ENCODE measurements at places on chromosomes 11 and 22. TPM values are rescaled to one million over a fixed set of nuclear protein-coding genes. Genes with fewer than 3 reads are reported as not detected.

DNA sequence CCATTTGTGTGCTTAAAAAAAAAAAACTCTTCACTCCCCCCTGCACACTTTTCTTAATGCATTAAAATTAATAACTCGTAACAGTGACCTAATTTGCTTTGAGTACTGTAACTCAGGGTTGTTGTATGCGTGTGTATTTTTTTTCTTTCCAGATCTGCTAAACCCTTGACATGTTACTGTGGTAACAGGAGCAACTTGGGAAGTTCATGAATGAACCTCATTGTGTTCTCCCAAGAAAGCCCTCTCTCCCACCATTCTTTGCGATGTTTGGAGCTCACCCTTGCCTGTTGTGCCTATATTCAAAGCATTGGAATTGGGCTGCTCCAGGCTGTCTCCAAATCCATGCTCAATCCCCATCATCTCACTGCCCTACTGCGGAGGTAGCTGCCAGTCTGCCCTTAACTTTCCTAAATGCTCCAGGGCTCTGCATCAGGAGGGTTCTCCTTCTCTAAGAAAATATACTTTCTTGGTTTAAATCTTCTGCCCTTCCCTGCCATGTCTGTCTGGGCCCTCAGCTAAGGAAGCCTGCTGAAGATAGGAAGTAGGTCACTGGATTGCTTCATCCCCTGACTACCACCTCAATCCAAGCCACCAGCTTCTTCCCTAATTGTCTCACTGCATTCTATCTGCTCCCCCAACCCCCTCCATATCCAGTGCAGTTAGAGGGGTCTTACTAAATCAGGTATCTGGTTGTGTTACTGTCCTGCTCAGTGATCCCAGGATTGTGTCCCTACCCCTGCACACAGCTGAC, 70.3 kb downstream of the KIRREL3 start:
- DNase-seq, result peak; percentile 35

The TRIM5 gene
- total RNA-seq, result 10.7 TPM

GRCh38 chr11:1647901-1648652, 18.5 kb downstream of the KRTAP5-5 start:
- no peak for DNase-seq

The SAA4 gene
- not detected for total RNA-seq

GRCh38 chr11:68778205-68778604, 26.9 kb upstream of the TESMIN start:
- DNase-seq, result no peak

DNA sequence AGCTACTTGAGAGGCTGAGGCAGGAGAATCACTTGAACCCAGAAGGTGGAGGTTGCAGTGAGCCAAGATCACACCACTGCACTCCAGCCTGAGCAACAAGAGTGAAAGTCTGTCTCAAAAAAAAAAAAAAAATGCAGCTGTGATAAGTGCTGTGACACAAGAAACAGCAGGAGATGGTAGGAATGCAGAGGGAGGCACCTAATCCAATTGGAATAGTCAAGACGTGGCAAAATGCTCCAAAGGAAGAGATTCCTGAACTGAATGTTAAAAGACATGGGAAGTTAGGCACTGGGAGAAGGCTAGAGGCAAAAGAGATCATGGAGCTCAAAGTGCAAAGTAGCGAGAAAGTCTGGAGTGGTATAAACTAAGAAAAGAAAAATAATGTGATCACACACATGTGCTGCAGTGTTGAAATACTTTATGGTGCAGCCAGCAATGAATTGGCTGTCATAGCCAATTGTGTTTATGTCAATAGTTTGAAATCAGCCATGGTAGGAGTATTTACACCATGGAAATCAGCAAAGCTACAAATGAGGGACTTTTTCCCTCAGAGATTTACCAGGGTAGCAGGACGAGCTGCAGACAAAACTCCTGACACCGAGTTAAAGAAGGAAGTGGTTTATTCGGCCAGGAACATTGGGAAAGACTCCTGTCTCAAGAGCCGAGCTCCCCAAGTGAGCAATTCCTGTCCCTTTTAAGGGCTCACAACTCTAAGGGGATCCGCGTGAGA, 40.9 kb upstream of the LIPT2 start:
- no peak for DNase-seq

DNA sequence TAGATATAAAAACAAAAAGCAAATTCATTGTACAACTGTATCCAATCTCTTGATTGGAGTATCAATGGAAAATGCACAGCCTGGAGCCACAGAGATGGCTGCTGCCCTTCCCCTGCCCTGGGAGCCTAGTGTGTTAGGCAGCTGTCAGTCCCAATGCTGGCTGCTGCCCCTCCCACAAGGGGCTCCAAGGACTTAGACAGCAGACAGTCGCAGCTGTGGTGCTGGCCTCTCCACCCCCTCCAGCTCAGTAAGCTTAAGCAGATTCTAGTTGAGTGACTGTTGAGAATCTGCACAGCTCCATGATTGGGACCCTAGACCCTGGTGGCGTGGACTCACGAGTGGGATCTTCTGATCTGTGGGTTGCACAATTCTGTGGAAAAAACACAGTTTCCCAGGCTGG, 1511.2 kb downstream of the FAM181B start:
- no peak for DNase-seq

The GVQW3 gene
- 0.25 TPM for total RNA-seq

DNA sequence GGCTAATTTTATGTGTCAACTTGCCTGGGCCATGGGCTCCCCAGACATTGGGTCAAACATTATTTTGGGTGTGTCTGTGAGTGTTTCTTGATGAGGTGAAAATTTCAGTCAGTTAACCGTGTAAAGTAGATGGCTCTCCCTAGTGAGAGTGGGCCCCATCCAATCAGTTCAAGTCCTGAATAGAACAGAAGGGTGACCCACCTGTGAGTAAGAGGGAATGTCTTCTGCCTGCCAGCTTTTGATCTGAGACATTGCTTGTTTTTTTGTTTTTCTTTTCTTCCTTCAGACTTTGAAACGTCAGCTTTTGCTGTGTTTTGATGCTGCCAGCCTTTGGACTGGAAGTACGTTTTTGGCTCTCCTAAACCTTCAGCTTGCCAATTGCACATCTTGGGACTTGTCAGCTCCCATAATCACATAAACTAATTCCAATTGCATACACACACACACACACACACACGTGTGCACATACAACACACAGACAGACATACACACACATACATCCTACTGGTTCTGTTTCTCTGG, 300.1 kb downstream of the CNTN5 start:
- peak; percentile 25 for DNase-seq

DNA sequence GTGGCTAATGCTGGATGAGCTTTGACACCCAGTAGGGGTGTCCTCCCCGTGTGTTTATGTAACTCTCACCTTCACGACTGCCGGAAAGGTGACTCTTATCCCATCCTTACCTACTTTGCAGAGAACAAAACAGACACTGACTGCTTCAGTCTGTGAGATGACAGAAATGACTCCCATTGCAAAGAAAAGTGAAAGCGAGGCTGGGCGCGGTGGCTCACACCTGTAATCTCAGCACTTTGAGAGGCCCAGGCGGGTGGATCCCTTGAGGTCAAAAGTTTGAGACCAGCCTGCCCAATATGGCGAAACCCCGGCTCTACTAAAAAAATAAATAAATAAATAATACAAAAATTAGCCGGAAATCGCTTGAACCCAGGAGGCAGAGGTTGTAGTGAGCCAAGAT, 106.4 kb upstream of the ANO1 start:
- DNase-seq, result no peak

The CYB561A3 gene
- total RNA-seq, result 49.0 TPM

DNA sequence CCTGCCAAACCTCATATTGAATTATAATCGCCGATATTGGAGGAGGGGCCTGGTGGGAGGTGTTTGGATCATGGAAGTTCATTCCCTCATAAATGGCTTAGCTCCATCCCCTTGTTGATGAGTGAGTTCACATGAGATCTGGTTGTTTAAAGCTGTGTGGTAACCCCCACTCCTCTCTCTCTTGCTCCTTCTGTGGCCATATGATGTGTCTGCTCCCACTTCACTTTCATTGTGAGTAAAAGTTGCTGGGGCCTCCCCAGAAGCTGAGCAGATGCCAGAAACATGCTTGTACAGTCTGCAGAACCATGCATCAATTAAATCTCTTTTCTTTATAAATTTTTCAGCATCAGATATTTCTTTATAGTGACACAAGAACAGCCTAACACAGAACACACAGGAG, 929.0 kb upstream of the FAT3 start:
- no peak for DNase-seq

- no peak for DNase-seq
Measured at GRCh38 chr22:23827351-23827995, 11.3 kb downstream of the DERL3 start.

GRCh38 chr22:27543460-27543859, 258.1 kb downstream of the MN1 start:
- DNase-seq, result no peak

DNA sequence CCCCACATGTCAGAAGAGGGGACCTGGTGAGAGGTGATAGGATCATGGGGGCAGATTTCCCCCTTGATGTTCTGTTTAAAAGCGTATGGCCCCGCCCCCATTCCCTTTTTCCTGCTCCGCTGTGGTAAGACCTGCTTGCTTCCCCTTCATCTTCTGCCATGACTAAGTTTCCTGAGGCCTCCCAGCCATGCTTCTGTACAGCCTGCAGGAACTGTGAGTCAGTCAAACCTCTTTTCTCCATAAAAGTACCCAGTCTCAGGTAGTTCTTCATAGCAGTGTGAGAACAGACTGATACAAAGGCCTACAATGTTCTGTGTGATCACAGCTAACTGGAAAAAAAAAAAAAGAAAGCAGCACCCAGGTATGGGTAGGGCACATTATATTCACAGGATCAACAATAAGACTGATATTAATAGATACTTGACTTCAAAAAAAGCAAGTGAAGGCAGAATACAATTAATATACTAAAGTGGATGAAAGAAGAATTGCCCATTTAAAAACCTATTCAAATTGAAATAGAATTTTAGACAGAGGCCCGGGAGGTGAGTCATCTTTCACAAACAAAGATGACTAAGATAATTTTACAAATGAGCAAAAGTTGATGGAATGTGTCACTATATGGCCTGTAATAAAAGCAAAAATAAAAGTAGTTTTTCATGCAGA, 1.7 kb upstream of the OR52K1 start:
- DNase-seq, result peak; percentile 61

The OR52N4 gene
- not detected for total RNA-seq

GRCh38 chr22:36125434-36125833, 35.1 kb downstream of the APOL3 start:
- no peak for DNase-seq

The SMTNL1 gene
- not detected for total RNA-seq

GRCh38 chr22:19992921-19993355, 23.7 kb downstream of the ARVCF start:
- DNase-seq, result no peak

The CNTF gene
- total RNA-seq, result 3.9 TPM

The RIBC2 gene
- total RNA-seq, result 0.25 TPM

GRCh38 chr22:27540656-27541396, 260.7 kb downstream of the MN1 start:
- no peak for DNase-seq

The BIK gene
- not detected for total RNA-seq

The UBQLN3 gene
- total RNA-seq, result not detected

DNA sequence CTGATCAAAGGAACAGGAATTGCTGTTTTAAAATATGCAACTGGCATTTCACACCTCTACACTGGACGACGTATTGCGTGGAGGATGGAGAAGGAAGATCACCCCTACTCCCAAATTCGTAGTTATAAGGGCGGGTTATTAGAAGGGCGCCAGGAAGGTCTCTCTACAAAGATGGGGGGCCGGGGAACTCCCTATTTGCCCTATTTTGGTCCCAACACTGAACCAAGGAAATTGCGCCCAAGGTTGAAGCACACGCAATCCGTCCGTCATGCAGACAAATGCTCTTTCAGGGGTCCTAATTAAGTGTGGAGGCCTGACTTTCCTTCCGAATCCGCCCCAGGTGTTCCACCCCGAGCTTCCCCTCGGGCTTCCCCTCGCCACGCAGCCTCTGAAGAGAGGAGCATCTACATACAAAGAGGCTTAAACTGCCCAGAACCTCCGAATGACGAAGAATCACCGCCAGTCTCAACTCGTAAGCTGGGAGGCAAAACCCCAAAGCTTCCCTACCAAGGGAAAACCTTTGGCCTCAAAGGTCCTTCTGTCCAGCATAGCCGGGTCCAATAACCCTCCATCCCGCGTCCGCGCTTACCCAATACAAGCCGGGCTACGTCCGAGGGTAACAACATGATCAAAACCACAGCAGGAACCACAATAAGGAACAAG, 396 bp downstream of the NPAT start:
- no peak for DNase-seq

GRCh38 chr22:50693462-50693861, 20.8 kb downstream of the SHANK3 start:
- no peak for DNase-seq

The GSTT2 gene
- 0.65 TPM for total RNA-seq

- peak; percentile 92 for DNase-seq
Measured at GRCh38 chr11:48081151-48082010, 101.0 kb downstream of the PTPRJ start.

The MMP7 gene
- not detected for total RNA-seq

The SYCE3 gene
- total RNA-seq, result not detected

DNA sequence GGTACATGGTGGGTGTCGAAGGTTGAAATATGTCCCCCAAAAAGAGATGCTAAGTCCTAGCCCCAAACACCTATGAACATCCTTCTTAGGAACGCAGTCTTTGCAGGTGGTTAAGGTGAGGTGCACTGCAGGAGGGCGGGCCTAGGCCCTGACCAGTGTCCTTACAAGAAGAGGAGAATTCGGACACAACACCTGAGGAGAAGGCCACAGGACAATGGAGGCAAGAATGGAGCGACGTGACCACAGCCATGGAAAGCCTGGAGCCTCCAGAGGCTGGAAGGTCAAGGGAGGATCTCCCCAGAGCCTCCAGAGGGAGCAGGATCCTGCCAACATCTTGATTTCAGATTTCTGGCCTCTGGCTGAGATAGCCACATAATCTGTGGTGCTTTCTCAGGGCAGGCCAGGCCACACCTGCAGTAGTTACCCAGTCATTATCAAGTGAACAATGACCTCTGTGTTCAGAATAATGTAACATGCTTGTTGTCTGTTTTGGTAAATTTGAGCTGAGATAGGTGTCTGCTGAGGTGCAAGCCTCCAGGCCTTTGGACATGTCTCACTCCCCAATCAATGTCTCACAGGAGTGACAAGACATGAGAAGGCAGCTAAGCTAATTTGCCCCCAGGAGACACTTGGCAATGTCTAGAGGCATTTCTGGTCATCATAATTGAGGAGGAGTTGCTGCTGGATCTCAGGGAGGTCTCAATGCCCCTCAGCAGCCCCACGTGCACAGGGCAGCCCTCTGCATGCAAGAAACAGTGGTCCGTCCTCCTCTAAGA, 498.9 kb downstream of the BRD1 start:
- no peak for DNase-seq
